ENCODE measurements at places on chromosomes 1 and 21. TPM values are rescaled to one million over a fixed set of nuclear protein-coding genes. Genes with fewer than 3 reads are reported as not detected.

GRCh38 chr1:75632350-75632949 is 21.5 kb upstream of the SLC44A5 start:
- H3K4me1 ChIP-seq = no peaks in the 10 kb centered on the region
- peaks cover 3% of the 10 kb centered on the region for H3K27me3 ChIP-seq
- H3K36me3 ChIP-seq = no peaks in the 10 kb centered on the region
- H3K27ac ChIP-seq = no peak overlapping the region

- H3K36me3 ChIP-seq = no peaks in the 10 kb centered on the region
- peak overlapping the region; percentile 80 for H3K27ac ChIP-seq
- peaks cover 20% of the 10 kb centered on the region for H3K4me1 ChIP-seq
- peak overlapping the region; percentile 91 for H3K4me3 ChIP-seq
These were observed 7.7 kb upstream of the CROCC start for GRCh38 chr1:16913833-16914662.

DNA sequence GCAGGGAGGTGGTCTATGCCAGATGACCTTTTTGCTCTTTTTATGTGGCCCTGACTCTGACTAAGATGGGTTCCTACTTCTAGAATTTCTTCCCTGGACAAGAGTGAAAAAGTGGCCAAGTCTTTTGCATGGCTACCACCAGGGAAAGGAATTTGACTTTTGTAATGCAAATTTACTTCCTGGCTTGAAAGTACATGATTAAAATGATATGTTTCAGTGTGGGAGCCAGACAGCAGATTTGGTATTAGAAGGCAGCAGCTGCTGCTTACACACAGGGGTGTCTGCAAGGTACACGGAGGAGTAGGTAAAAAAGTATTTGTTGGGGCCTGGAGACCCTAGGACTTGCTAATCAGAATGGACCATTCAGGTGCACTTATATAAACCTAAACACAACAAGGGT is 78.4 kb downstream of the KCND3 start:
- H3K4me3 ChIP-seq = no peak overlapping the region
- no peak for DNase-seq
- peaks cover 14% of the 10 kb centered on the region for H3K27me3 ChIP-seq
- H3K4me1 ChIP-seq = no peaks in the 10 kb centered on the region
- H3K27ac ChIP-seq = no peak overlapping the region

GRCh38 chr1:40984066-40984465 is 4.6 kb downstream of the CTPS1 start:
- peak overlapping the region; percentile 78 for H3K27ac ChIP-seq
- no peaks in the 10 kb centered on the region for H3K27me3 ChIP-seq
- peak overlapping the region; percentile 71 for H3K4me3 ChIP-seq
- peak; percentile 34 for DNase-seq
- H3K4me1 ChIP-seq = peaks cover 84% of the 10 kb centered on the region

- H3K27ac ChIP-seq = no peak overlapping the region
- no peak for DNase-seq
- H3K4me1 ChIP-seq = peaks cover 10% of the 10 kb centered on the region
- peaks cover 3% of the 10 kb centered on the region for H3K27me3 ChIP-seq
- H3K4me3 ChIP-seq = no peak overlapping the region
These were observed 200.9 kb downstream of the PLPP3 start for GRCh38 chr1:56378341-56379070.

GRCh38 chr21:35357041-35357780 is 308.1 kb upstream of the RUNX1 start:
- DNase-seq = no peak
- H3K4me3 ChIP-seq = no peak overlapping the region
- H3K27ac ChIP-seq = no peak overlapping the region
- no peaks in the 10 kb centered on the region for H3K27me3 ChIP-seq

DNA sequence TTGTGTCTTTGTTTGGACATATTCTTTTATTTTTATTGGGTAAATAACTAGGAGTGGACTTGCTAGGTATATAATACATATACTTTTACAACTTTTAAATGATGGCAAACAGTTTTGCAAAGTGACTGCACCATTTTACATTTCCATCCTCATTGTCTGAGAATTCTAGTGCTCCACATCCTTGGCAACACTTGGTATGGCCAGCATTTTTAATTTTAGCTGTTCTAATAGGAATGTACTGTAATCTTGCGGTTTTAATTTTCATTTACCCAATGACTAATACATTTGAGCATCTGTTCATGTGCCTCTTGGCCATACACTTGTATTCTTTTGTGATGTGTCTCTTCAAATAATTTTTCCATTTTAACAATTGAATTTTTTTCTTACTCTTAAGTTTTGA is 37.0 kb upstream of the ATP6V1G3 start:
- H3K27ac ChIP-seq = peak overlapping the region; percentile 69
- H3K4me3 ChIP-seq = no peak overlapping the region
- DNase-seq = peak; percentile 90
- peaks cover 58% of the 10 kb centered on the region for H3K4me1 ChIP-seq

DNA sequence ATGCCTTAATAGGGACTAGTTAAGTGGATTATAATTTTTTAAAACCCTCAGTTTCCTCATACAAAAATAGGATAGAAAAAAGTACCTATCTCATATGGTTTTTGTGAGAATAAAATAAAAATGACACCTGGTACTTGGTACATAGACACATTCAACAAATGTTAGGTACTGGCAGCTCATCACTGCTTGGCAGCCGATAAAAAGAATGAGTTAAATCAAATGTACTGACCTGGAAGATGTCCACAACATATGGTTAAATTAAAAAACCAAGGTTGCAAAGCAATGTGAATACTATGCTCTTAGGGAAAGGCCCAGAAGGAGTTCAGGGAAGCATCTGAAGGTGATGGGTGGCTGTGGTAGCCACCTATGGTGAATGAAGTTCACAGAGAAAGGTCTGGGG is 64.9 kb upstream of the SMYD2 start:
- H3K27ac ChIP-seq = no peak overlapping the region
- no peak for DNase-seq
- H3K36me3 ChIP-seq = no peaks in the 10 kb centered on the region
- no peak overlapping the region for H3K4me3 ChIP-seq
- H3K27me3 ChIP-seq = peaks cover 16% of the 10 kb centered on the region

DNA sequence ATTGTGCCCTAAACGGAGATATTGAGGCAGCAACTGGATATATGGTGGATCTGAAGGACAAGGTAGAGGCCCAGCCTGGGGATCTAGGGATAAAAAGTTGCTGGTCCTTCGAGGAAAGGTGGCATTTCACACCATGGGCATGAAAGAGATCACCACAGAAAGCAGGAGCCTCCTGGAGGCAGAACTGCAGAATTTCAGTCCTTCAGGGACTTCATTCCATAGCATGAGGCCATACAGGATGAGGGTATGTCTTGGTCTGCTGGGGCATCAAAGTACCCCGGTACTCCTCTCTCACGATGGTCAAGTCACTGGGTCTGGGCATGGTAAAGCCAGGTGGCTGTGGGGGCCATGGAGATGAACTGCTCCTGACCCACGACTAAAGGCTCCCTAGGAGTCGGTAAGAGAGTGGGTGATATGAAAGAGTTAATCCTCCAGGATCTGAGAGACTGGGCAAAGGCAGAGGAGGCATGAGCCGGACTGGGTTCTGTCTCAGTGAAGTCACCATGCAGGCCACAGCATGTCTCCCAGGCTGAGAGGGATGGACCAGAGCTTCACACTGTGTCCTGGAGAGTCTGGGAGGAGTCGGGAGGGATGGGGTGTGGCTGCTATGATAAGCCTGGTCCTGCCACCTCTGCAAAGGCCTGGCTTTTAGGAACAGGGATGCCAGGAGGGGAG is 5.8 kb upstream of the SPRR5 start:
- no peaks in the 10 kb centered on the region for H3K36me3 ChIP-seq
- H3K4me3 ChIP-seq = no peak overlapping the region
- H3K4me1 ChIP-seq = no peaks in the 10 kb centered on the region
- no peak overlapping the region for H3K27ac ChIP-seq
- no peak for DNase-seq
- no peaks in the 10 kb centered on the region for H3K27me3 ChIP-seq

DNA sequence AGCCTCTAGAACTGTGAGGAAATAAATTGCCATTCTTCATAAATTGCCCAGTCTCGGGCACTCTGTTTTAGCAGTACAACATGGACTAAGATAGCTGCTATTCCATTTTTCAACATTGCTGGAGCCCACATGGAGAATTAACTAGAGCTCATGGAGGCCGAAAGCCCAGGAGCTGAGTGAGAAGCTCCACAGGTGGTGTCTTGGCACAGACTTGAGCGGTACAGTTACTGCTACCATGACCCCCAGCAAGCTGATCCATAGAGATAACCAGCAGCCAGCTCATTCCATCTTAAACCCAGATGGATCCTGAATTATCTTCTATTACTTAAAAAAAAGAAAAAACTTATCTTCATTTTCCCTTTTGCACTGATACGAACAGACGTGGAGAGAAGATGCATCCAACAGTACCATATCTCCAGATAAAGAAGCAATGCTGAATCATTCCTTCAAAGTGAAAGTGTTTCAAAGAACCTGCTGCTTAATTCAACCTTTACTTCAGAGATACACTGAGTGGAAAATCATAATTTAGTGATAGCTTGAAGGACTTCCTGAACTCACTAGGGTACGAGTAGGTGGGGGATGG is 115.1 kb downstream of the SETD4 start:
- H3K27ac ChIP-seq = no peak overlapping the region
- peaks cover 2% of the 10 kb centered on the region for H3K27me3 ChIP-seq
- no peak for DNase-seq
- no peak overlapping the region for H3K4me3 ChIP-seq
- peaks cover 3% of the 10 kb centered on the region for H3K4me1 ChIP-seq

- H3K4me3 ChIP-seq = no peak overlapping the region
- H3K4me1 ChIP-seq = peaks cover 45% of the 10 kb centered on the region
- DNase-seq = no peak
These were observed 22.5 kb upstream of the GPR157 start for GRCh38 chr1:9151328-9151860.

DNA sequence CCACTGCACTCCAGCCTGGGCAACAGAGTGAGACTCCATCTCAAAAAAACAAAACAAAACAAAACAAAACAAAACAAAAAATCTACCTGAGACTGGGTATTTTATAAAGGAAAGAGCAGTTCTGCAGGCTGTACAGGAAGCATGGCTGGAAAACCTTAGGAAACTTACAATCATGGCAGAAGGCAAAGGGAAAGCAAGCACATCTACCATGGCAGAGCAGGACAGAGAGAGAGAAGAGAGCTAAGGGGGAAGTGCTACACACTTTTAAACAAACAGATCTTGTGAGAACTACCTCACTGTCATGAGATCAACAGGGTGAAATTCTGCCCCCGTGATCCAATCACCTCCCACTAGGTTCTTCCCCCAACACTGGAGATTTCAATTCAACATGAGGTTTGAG is 198.3 kb upstream of the SAMSN1 start:
- DNase-seq = no peak
- no peaks in the 10 kb centered on the region for H3K36me3 ChIP-seq
- H3K4me3 ChIP-seq = no peak overlapping the region
- H3K4me1 ChIP-seq = no peaks in the 10 kb centered on the region
- no peaks in the 10 kb centered on the region for H3K27me3 ChIP-seq

DNA sequence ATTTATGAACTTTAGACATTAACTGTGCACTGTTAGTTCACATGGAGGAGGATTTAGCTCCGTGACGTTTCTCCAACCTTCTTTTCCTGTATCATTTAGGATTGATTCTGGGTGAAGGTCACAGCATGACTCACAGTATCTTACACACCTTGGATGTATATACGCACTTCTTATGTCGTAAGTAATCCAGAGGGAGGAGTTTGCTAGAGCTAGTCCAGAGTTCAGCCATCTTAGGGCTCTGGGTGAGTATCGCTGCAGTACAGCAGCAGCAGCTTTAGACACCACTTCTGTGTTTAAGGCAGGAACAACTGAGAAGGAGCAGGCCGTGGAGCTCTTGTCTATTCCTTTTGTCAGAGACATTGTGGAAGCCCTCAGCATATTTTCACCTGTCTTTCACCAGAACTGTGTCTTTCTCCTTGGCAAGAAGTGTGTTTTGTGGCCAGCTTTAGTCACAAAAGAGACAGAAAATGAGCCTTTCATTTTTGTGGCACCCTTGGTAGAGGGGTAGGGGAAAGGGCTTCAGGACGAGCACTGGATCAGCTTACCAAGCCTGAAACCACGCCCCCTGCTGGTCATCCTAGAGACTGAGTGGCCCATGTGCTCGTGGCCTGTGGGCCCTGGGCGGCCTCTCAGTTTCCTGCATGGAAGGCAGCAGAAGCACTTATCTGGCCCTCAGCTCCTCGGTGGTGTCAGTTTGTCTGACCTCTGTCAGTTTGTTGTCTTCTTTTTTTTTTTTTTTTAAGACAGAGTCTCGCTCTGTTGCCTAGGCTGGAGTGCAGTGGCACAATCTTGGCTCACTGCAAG is 64.0 kb downstream of the ADARB1 start:
- H3K27me3 ChIP-seq = no peaks in the 10 kb centered on the region
- peak; percentile 26 for DNase-seq
- H3K4me1 ChIP-seq = peaks cover 47% of the 10 kb centered on the region
- H3K36me3 ChIP-seq = no peaks in the 10 kb centered on the region
- no peak overlapping the region for H3K27ac ChIP-seq

- H3K4me3 ChIP-seq = no peak overlapping the region
- H3K36me3 ChIP-seq = peaks cover 6% of the 10 kb centered on the region
- H3K27me3 ChIP-seq = no peaks in the 10 kb centered on the region
These were observed 2.3 kb downstream of the KRTAP10-8 start for GRCh38 chr21:44614161-44614631.

DNA sequence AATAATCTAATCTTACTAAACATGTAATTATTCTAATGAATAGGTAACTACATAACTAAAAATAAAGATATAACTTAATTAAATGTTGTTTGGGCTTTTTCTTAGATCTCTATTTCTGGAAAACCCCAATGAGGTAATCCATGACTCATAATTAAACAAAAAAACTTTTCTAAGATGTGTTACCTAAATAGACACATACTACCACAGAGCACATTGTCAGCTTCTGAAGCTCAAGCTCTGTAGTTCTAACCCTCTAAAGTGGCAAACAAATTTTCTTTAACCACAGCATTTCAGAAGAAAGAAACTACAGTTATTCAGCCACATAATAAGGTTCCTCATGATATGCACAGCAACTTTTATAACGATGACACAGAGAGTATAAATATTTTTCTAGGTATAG is 4.2 kb downstream of the OR6K3 start:
- no peak overlapping the region for H3K4me3 ChIP-seq
- H3K27ac ChIP-seq = no peak overlapping the region
- H3K4me1 ChIP-seq = no peaks in the 10 kb centered on the region

DNA sequence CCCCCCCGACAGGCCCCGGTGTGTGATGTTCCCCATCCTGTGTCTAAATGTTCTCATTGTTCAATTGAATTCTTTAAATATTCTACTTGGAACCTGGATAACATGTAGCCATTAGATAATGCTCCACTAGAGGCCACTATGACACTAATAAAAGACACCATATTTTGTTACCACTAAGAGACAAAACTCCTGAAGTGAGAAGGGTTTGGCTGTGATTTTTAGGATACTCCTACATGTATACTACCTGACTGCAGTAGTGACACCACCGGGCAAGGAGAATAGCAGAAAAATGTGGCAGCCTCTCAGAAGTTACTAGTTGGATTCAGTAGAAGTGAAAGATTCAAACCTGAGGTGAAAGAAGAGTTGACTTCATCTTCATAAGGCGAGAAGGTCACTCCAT is 36.0 kb downstream of the F5 start:
- peak; percentile 41 for DNase-seq
- H3K4me1 ChIP-seq = peaks cover 9% of the 10 kb centered on the region
- no peak overlapping the region for H3K4me3 ChIP-seq
- no peak overlapping the region for H3K27ac ChIP-seq

The ASTN1 gene
- not detected for total RNA-seq

The NBPF4 gene
- not detected for total RNA-seq

The DBT gene
- total RNA-seq = 9.6 TPM

The NBPF3 gene
- total RNA-seq = 19.6 TPM

The HES3 gene
- total RNA-seq = not detected

The ST6GALNAC5 gene
- total RNA-seq = 1.6 TPM

The BEST4 gene
- total RNA-seq = 0.13 TPM

The ILF2 gene
- total RNA-seq = 169 TPM

The ECM1 gene
- total RNA-seq = 44.0 TPM

The VWA5B1 gene
- not detected for total RNA-seq

The DYRK3 gene
- 28.1 TPM for total RNA-seq

The RGS5 gene
- 9.9 TPM for total RNA-seq

The E2F2 gene
- total RNA-seq = 1.8 TPM

All from HFFc6 (cell line).